ENCODE measurements at places on chromosomes 3 and 15.

DNA sequence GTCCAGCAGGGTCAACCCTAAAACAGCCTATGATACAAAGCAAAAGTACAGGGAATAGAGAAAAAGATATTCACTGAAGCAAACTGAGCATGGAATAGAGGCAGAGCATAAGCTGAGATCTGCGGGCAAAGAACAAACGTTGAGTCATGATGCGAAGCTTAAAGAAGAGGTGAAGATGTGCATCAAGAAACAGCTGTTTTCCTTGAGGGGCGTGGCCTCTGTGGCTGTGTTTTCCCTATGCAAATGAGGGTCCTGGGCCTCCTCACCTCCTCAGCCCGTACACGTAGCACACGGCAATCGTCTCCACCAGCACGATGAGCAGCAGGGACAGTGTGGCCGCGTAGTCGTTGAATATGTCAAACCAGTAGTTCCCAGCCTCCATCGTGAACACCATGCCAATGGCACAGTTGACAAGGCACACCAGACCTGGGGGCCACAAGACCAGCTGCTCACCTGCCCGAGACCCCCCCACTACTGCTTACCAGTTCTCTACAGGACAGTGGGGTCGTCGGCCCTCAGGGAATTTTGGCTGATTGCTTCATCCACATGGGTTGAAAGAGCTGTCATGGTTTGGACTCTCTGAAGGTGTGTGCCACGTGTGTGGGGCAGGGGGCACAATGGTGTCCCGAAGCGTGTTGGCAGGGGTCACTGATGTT lies 33.6 kb downstream of the SLC6A20 start:
- no peak for DNase-seq

- DNase-seq, result no peak
Measured at GRCh38 chr3:109187390-109187789, 50.9 kb downstream of the C3orf85 start.

DNA sequence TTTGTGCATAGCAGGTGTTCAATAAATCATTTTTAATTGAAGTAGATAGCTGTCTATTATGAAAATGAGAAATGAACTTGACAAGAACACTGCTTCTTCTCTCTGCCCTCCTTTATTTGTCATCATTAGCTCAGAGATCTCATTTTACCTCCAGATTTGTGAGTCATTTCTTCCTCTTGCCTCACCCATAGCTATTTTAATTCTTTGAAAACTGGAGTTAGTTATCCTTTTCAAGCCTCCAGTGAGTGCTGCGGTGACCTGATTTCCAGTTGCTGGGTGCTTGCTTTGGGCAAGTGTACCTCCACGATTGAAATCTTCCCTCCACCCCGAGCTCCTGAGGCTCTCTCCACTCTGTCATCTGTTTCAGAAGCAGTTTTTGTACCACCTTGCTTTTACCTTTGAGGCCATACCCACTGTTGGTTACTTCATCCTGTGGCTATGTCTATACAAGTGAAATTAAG lies 114.6 kb downstream of the NFKBIZ start:
- no peak for DNase-seq

- DNase-seq, result no peak
Measured at GRCh38 chr3:40243056-40243455, 66.5 kb upstream of the EIF1B start.

GRCh38 chr3:38267662-38268061 lies 2.0 kb downstream of the SLC22A13 start:
- DNase-seq, result no peak

All from stimulated activated CD8-positive, alpha-beta memory T cell treated with anti-CD3 and anti-CD28 coated beads, Interleukin-12 subunit alpha, Interleukin-12 subunit beta, amount 100 ng/mL, for 4 hours (primary cell).